ENCODE measurements at places on chromosomes 5 and 9.

DNA sequence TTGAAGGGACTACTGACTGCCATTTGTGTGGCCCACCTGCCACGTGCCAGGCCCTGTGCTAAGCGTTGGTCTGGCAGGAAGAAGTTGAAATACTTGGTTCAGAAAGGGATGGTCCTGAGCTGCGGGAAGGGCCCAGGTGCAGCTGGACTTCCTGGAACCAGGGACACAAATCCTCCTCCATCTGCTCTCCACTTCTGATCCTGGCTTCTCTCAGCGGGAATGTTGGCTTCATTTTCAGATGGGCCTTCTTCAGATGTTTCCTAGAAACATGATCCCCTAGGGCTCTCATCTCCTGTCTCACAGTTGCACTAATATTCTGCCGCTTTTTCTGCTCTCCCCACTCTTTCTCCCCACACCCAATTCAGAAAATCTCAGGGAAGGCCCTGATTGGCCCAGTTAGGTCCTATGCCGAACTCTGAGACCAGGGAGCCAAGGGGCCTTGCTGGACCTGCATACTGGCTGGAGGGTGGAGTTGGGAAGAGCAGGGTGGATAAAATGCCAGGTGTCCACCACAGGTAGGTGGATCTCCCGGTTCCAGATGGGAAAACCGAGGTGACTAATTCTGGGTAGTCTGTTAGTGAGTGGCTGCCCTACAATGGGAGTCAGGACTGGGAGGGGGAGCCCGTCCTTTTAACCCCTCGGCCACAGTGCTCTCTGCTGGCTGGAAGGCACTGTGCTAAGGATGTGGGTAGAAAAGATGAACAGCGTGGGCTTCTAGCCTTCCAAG lies 19.4 kb downstream of the PSAT1 start:
- no peak for DNase-seq

DNA sequence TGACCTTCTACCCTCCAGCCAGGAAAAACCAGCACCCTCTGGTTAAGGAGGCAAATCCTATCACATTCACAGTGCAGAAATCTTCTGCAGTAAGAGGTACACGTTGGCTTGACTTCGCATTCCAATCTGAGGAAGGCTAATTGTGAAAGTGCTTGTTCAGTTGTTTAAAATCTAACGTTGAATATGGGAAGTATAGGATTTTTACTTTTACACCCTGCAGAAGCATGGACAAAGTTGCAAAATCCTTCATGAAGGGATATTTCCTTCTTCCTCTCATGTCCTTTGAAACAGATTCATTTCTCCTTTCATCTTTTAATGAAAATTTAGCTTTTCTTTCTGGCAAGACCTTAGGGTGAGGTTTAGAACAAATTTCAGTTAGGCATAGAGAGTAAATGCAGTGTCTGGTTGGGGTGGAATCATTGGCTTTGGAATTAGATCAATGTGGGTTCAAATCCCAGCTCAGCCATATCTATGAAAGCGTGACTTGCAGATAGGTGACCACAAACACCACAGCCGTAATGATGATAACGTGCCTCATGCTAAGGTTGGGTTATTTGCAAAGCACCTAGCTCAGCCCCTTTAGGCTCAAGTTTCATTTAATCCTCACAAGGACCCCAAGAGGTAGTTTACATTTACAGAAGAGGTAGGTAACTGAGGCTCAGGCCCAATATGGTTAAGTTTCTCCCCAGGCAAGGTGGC lies 42.2 kb upstream of the C5orf58 start:
- no peak for DNase-seq

DNA sequence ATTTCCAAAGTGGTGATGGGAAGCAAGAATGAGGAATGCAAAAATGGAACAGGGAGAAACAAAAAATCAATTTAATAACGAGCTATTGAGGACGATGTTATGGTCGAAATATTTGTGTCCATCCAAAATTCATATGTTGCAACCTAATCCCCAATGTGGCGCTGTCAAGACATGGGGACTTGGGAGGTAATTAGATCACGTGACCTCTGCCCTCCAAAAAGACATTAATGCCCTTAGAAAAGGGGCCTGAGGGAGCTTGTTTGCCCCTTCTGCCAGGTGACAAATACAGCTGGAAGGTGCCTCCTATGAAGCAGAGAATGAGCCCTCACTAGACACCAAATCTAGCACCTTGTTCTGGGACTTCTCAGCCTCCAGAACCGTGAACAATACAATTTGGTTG lies 315.2 kb upstream of the CDH9 start:
- DNase-seq = no peak

- DNase-seq = no peak
These were observed 327.0 kb upstream of the TNC start for GRCh38 chr9:115444959-115445358.

- no peak for DNase-seq
These were observed 22.0 kb downstream of the OR2S2 start for GRCh38 chr9:35935755-35936509.

GRCh38 chr9:87379300-87379699 lies 118.4 kb upstream of the DAPK1 start:
- DNase-seq = no peak

DNA sequence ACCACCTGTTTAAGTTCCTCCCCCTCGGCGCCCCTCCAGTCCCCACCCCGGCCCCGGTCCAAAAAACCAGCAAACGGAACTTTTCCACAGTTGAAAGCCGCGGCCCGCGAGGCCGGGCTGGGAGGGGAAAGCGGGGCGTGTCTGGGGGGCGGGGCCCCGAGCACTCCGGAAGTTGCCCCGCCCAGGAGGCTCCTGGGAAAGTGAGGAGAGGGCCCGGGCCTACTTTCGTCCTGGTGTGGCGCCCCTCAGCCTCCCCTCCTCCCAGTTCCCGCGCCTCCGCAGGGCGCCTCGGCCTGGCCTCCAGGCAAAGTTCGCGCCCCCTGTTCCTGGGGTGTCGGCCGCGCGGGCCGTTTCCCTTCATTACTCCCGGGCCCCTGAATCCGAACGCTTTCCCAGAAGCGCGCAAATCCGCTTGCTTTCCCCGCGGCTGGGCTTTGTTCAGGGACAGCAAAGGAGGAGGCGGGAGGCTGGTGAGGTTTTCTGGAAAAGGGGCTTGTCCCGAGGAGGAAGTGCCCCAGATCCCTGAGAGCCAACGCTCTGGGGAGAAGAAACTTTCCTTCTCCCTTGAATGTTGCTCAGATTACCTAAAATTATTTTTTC lies 4.5 kb upstream of the DMRT3 start:
- no peak for DNase-seq

DNA sequence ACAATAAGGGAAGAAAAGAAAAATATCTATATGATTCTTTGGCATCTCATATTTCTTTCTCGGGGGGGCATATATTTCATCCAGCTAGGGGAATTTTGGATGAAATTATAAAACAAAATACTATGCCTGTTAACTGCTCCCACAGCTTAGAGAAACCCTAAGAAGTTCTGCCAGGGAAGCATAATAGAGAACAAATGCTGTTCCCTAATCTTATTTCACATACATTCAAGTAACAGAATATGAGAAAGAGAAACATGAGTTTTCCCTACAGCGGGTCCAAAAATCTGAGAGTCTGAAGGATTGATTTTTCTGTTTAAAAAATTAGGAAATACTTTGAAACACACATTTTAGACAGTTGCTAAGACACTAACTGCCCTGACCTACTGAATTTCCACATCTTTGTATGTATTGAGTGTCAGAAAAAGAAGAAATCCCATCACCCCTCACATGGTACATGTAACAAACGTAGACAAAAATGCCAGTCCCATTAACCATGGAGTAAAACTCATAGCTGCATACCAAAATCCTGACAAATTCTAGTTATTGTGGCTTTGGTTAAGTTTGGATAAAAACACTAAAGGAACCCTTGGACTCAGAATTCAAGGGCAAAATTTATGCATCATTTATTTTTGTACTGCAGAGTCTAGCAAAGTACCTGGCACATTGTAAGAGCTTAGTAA lies 620.2 kb upstream of the DMAC1 start:
- no peak for DNase-seq

DNA sequence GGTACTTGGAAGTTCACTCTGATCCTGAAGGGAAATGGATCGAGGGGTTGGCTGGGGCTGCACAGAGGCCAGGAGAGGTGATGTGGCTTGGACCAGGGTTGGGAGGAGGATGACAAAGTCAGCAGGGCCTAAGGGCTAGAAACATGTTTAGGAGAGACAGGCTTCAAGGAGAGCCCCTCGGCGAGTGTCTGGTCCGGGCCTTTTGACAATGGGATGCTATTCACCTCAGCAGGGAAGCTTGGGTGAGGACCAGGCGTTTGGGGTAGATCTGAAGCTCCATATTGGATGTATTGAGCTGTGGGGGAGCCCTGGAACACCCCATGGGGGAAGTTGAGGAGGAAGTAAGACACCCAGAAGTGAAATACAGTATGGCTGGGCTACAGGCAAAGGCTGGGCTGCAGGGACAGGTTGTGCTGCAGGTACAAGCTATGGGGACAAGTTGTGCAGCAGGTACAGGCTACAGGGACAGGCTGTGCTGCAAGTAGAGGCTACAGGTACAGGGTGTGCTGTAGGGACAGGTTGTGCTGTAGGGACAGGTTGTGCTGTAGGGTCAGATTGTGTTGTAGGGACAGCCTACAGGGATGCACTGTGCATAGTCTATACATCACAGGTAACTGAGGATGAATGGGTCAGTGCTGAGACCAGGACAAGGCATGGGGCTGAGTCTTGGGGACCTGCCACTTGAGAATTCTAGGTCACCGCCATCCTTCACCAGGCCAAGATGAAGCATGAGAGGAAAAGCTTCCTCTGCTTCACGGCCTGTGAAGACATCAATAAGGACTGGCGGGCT lies 22.7 kb upstream of the FIBCD1 start:
- no peak for DNase-seq

DNA sequence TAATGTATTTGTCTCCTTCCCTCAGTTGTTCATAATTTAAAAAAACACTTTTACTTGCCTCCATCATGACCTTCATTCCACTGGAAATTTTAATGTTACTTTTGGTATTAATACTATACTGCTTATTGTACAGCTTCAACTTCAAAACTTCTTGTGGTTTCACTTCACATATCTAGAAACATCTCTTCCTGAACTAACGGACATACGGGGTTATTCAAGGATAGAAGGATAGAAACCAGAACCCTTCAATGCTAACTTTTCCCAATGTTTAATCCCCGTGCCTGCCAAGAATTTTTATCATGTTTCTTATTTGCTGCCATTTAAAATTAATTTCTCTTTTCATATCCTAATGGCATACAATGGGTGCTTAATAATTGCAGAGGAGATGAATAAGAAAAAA lies 36.3 kb upstream of the SETD9 start:
- no peak for DNase-seq

DNA sequence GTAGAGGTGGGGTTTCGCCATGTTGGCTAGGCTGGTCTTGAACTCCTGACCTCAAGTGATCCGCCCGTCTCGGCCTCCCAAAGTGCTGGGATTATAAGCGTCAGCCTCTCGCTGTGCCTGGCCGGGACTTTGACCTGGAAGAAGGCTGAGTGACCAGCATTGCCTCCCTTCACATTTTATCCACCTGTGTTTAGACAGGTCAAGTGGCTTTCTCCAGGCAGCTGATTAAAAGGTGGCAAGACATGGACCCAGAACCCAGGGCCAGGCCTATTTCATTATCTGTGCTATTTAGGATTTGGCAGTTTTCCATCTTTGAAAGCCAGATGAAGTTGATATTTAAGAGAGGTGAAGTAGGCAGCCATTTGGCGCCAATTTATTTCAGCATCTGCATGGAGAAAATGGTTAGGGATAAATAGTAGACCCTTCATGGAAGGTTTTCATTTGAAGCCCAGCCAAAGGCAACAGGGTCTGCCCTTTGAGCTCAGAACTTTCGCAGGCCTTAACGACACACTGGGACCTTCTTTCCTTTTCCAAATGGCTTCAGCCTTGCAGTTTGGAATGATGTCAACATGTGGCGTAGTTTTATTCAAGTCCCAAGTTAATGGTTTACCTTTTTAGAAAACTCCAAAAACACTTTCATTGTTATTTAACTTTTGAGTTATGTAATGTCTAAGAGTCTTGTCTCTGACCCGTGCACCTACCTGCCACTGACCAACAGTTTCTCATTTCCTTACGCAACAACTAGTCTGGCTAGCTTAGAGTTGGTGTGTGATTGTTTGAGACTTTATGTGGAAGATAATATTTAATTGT lies 8.4 kb downstream of the DAPK1 start:
- DNase-seq = no peak

- no peak for DNase-seq
These were observed 73.2 kb upstream of the NR3C1 start for GRCh38 chr5:143476601-143477211.

DNA sequence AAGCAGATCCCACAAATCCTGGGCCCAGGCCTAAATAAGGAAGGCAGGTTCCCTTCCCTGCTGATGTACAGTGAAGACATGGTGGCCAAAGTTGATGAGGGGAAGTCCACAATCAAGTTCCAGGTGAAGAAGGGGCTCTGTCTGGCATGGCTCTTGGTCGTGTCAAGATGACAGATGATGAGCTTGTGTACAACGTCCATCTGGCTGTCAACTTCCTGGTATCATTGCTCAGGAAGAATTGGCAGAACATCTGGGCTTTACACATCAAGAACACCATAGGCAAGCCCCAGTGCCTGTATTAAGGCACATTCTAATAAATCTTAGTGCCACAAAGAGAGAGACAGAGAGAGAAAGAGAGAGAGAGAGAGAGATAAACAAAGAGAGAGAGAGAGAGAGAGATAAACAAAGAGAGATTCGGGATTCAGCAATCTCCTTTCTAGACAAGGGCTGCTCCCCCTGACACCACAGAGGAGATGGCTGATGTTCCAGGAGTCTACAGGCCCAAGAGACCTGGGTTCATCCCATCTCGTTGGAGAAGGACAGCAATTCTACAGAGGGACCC lies 45.5 kb upstream of the HSPA9 start:
- DNase-seq = no peak

DNA sequence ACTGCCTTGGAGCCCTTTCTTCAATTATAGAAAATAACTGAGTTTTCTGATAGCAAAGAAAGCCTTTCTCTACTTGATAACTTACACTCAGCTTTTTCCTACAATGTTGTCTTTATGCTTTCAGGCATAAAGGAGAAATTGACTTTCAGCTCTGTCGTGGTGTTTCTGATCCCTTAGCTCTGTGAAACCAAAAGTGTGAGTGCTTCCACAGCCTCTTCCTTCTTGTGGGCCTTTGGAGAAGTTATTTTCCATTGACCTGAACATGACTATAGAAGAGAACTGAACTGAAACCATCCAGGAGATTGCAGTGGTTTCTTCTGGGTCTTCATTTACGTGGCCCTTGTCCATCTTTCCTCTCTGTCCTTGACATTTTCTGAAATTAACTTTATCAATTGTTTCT lies 59.5 kb upstream of the EQTN start:
- DNase-seq = no peak

- DNase-seq = no peak
These were observed 194.6 kb downstream of the CETN3 start for GRCh38 chr5:90214991-90215390.

DNA sequence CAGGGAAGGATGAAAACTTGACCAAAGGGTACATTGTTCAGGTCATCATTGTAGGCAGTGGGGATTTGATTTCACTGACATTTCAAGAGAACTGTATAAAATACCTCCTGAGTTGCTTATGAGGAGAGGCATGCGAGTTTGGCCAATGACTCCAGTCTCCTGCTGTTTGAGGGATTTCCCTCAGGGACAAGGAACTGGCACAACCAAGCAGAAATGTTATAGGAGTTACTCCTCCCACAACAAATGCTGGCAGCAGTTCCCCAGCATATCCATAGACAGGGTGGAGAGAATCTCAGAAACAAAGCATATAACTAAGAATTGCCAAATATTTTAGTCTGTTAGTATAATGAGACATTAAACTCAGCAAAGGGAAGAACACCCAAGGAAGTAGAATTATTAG lies 47.2 kb upstream of the FBXL7 start:
- DNase-seq = no peak

Data from activated T-helper 9 cell treated with anti-CD3 and anti-CD28 coated beads, Interleukin-2, amount 50 U/mL, for 16 hours (primary cell).